ENCODE measurements at places on chromosomes 3 and 15.

DNA sequence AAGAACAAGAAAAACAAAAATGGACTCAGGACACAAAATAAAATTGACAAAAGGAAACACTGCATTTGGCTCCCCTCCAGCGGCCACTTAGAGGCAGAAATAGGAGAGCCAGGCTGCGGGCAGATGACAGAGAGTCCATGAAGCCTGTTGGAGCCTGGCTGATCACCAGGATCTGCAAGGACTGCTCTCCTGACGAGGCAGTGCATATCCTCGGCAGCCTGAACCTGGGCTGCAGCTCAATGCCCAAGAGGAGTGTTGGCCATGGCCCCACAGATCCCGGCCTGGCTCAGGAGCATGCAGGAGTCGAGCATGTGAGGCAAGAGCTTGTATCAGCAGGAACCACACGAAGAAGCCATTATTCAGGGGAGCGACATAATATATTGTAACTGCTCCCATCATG, 199.8 kb downstream of the STT3B start:
- ATAC-seq, result no peak

DNA sequence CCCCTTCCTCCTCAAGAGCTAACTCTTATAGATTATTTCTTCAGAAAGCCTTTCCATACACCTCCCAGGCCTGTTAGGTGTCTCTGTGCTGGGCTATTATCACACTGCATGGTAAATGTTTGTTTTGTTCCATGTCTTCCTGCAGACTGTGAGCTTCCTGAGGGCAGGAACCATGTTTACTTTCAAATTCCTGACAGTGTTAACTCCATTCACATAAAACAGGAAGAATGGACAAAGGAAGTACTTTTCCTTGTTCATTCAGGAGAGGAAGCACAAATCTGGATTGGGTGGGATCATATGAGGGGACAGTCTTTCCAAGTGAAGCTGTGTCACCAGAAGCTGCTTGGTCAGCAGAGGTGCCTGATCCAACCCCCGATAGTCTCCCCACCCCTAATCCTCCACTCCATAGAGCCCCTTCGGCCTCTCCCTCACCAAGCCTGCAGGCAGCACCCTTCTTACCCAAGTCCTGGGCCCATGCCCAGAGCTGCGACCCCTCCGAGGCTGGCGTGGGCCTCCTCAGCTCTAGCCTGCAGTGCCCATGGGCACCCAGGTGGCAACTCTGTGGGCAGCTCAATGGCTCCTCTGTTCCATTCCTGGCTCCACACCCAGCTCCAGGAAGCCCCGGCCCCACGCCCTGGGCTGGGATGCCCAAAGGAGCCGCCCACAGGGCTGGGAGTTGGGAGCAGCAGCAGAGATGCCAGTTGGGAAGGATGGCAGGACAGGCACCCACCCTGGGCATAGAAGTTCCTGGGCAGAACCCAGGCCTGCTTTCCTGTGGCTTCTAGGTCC, 6.9 kb downstream of the SHF start:
- no peak for ATAC-seq

DNA sequence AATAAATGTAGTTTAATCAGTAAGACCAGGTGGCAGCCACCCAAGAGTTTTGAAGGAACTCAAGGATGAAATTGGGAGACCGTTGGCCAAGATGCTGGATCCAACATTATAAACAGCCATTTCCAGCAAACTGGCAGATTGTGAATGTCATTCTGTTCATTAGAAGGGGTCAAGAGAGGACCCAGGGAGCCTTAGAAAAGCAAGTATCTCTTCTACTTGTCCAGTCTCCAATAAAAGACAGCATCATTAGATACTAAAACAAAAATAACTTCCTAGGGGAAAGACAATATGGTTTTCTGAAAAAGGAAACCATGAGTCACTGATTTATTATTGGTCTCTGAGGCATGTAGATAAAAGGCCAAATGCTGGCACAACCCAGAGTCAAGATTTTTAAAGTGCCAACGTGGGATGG, 67.9 kb downstream of the GADL1 start:
- ATAC-seq, result no peak

DNA sequence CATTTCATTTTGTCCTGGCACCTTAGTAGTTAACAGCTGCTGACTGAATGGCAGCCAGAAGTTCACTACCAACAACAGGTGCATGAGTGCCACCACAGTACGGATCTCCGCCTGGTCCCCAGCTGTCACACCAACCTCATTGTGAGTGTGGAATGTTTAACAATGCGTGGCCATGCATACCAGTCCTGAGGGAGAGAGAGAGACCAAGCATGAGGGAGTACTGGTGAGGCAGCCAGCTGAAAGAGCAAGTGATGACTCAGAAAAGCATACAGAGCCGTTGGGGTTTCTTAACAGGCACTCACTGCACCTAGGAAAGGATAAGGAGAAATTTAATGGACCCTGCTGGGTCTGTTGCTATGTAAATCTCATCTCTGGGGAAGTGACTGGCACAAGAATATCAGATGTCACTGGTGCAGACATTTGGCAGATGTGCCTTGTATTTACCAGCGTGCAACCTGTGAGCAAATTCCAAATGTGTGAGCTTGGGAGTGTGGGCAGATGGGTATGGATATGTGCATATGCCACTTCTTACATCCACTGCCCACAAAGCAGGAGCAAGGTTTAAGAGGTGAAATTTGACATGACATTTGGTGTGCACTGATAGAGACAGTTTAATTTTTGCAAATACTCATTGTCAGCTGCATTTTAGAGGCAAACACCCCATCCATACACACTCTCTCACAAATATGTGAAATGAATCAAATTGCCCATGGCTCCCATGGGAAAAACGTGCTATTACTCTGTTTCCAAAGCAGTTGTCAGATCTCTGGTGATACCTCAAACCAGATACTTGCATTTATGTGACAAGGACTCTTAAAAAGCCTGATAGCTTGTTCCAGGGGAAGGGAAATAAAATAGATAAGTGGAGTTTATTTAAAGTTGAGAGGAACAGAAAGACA, 245.2 kb upstream of the ARPP21 start:
- ATAC-seq, result no peak

DNA sequence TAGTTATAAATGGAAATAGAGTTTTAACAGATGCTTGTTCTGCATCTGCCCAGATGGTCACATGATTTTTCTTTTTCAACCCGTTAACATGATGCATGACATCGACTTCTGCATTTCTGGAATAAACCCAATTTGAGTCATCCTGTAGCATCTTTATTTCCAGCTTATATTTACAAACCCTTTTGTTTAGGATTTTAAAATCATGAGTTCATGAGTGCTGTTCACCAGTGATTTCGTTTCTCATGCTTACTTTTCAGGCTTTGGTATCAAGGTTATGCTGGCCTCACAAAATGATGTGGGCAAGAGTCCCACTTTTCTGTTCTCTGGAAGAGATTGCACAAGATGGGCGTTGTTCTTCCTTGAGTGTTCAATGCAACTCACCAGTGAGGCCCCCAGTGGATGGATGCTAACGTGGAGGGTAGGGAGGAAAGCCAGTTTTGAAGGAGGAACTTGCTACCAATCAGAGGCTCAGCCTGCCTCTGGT, 5.2 kb downstream of the HRH1 start:
- no peak for ATAC-seq

DNA sequence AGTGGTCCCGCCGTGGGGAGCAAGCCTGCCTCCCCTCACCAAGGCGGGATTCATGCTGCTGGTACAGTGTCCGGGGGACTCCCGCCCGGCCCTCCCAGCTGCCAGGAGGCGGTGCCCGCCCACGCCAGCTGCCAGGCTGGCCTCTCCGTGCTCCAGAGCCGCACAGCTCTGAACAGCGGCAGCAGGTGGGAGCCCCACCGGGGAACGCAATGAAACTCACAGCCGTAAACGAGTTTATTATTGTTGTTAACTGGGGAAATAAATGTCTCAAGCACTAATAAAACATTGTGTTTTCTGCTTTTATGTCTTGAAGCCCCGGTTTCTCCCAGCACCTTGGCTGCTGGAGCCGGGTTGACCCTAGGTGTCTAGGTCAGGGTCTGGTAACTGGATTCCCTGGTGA, 317.7 kb upstream of the TLE3 start:
- no peak for ATAC-seq

DNA sequence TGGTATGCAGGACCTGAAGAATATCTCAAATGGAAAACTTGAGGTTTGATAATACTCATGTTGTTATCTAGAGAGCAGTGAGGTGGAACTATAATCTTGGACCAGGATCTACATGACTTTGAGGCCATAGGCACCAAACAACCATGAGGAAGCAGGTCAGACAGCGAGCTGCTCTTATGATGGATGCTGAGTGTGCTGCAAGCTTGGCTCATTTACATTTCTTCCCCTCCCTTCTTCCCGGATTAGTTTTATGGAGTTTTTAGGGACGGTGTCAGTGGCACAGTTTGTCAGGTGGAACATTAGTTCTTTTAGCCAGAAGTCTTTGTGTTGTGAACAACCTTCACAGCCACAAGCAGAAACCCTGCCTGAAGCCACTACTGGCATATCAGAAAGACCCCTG, 8.0 kb upstream of the MYZAP start:
- ATAC-seq, result no peak

DNA sequence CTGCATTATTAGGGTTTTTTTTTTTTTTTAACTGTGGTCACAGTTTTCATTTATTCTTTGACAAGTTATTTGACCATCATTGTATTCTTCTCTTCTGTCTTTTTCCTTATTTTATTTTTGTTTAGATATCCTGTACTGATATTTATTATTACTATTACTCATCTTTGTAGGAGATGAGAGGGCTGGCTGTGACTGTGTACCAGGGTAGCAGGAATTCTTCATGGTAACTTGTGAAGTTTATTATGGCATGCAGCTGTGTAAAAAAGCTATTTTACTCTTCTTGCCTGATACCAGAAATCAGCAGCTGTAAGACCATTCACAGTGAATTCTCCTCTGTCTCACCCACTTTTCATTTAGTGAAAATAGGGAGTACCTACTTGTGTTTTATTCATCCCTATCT, 44.5 kb downstream of the ATP6V1A start:
- no peak for ATAC-seq

- no peak for ATAC-seq
Observed at GRCh38 chr3:32325927-32326326, 65.7 kb upstream of the CMTM7 start.

DNA sequence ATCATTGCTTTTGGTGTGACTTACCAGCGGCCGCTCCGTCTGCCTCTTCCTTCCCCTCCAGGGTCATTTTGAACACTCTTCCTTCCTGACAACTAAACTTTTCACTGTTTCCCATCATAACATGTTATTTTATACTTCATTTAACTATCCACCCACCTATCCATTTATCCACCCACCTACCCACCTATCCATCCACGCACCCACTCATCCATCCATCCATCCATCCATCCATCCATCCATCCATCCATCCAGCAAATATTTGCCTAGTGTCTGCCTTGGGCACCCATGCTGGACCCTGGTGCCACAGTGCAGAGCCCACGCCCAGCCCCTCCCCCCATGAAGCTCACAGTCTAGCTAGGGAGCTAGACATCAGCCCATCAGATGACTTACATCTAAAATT, 254.9 kb downstream of the TLE3 start:
- ATAC-seq, result no peak

DNA sequence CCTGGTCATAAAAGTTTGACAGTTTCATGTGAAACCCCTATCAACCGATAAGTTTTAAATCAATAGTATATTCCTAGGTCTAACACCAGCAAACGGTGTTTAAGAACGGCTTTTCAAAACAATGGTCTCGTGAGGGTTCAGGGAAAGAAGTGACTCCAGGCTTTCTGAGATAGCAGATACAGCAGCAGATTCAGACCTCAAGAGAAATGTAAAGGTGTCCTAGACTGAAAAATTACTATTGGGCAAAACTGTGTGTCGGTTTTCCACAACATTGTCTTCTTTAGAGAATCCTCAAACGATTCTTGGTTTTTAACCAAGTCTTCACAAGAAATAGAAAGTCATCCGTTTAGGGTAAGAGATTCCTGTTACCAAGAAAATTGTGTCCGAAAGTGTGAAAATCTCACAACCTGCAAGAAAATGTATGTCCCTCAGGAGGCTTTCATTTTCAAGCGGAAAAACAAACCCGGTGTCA, 1.2 kb downstream of the SETD2 start:
- no peak for ATAC-seq

GRCh38 chr15:70494517-70494851, 268.9 kb downstream of the UACA start:
- no peak for ATAC-seq

DNA sequence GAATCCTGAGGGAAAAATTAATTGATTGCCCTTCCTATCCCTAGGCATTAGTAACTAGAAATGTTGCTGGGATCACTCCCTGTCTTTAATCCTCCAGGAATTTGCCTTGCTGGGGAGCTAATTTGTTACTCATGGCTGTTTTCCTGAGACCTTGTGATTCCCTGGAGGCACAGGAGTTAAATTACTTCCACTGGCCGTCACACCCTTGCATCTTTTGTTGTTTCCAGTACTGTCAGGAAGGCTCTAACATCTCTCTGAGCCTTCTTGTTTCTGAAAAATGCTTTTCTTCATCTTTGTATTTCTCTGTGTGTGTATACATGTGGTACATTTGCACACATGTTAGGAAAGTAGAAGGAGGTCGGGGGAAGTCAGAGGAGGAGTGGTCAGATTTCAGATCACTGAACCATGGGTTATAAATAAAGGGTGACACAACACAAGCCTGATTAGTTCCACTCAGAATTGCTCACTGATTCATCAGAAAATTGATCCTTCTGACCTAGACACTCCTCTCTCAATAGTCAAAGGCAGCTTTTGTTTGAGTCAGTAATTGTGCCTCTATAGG, 23.5 kb upstream of the LRRFIP2 start:
- ATAC-seq, result no peak

- ATAC-seq, result no peak
Observed at GRCh38 chr3:61725851-61726333, 164.5 kb downstream of the PTPRG start.

- ATAC-seq, result no peak
Observed at GRCh38 chr15:78875107-78875914, 2.6 kb downstream of the MORF4L1 start.

DNA sequence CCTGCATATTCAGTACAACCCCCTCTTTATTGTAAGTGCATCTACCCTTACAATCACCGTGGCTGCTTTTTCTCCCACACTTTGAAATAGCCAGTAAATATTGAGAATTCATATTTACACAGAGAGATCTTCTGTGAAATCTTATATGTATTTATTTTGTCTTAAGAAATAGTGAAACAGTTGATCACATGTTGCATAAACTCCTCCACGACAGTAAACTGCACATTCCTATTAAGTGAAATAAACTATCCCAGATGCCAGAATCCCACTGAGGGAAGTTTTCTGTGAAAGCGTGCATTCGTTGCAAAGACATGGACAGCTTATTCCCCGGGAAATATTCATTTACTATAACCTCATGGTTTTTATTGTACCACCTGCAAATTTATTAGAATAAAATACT, 796.0 kb downstream of the ROBO2 start:
- ATAC-seq, result no peak

GRCh38 chr3:186492385-186492984, 51.7 kb downstream of the CRYGS start:
- ATAC-seq, result no peak

DNA sequence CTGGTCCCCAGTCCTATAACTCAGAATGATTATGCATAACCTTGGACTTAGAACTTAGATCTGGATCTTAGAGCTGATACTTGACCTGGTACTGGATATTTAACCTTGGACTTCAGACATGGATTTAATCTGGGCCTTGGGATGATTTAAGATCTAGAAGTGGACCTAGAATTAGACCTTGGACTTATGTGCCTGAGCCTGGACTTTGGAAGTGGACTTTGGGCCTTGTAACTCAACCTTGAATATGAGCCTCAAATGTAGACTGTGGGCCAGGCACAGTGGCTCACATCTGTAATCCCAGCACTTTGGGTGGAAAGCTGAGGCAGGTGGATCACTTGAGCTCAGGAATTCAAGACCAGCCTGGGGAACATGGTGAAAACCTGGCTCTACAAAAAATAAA, 46.1 kb downstream of the ZNF589 start:
- ATAC-seq, result no peak

Data from activated T-helper 17 cell treated with anti-CD3 and anti-CD28 coated beads, Interleukin-2, amount 50 U/mL, for 72 hours (primary cell).